ENCODE measurements at places on chromosomes 1 and 21.

DNA sequence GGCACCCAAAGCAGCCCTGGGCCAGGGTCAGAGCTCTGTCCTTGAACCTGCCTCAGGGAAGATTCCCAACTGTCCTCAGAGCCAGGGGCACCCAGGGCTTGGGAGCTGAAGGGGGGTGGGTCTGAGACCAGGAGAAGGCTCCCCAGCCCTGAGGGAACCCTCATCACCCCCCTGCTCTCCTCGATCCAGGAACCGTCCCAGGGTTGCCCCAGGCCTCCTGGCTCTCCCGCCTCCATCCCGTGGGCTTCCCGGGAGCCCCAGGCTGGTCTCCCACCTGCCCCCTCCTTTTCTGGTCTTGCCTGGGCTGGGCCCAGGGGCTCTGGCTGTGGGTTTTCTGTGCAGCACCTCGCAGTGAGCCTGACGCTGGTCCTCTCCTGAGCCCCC, 6.7 kb upstream of the SAMD11 start:
- DNase-seq, result no peak

DNA sequence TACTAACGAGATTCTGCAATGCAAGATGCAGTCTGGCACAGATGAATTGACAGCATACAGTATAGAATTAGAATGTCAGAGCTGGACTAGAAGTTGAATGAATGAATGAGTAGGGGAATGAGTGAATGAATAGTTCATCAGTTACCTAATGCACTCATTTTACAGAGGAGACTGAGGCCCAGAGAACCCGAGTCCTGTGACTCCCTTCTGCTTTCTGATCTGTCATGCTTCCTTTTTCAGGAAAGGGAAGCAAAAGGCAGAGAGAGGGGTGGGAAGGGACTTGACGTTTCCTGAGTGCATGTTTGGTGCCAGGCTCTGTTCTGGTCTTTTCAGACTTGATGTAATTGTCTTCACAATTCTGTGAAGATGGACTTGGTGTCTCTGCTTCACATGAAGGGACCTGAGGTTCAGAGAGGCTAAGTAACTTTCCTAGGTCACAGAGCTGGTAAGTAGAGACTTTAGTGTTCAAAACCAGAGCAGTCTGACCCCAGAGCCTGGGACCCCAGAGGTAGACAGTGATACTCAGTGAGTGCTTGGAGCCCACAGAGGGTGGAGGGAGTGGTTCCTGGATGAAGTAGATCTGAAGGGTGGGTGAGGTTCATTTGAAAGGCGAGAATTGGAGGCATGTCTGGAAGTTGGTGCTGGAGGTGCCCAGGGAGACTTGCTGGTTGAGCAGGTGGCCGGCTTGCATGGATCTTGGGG, 8.0 kb upstream of the MEX3A start:
- DNase-seq, result no peak

DNA sequence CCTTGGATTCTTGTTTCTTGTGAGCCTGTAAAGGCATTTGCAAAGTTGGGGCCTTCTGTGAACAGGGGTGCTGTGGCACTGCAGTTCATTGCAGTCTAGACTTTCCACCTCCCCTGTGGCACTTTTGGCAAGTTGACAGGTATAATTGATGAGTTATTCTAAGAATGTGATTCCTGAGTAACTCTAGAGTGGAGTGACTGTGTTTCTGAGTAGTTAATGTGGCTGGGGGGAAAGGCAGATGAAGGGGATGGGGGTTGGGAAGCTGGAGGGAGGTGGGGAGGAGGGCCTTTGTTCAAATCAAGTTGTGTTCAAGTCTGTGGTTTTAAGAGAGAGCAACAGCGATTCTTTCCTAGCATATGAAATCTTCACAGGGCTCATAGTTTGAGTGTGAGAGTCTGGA, 32.9 kb downstream of the PBX1 start:
- DNase-seq, result no peak

DNA sequence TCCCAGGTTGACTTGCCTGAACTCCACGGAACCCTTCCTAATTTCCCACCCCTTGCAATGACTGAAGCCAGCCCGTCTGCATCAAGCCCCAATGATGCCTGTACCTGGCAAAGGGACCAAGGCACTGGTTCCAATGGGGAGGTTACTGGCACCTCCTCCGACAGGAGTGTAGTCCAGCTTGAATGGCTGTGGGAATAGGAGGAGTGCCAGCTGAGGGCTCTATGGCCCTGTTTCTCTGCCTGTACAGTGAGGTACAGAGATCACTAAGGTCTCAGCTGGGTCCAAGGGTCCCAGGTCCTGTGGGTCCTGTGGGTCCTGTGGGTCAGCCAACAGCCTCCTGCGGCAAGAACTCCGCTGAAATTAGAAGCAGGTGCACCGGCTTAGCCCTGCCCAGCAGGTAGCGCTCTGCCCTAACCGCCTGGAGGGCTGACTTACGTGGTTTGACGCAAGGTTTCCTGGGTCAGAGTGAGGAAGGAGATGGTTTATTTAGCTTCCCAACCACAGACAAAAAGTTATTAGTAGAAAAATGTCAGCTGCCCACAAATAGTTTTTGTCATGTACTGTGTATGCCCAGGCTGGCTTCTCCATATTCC, 9.9 kb upstream of the SPRR4 start:
- DNase-seq, result no peak
